Esophagus mucosa (tissue), 1 donor: ENCODE measurements at places on chromosomes 2 and 18. TPM values are rescaled to one million over a fixed set of nuclear protein-coding genes. Genes with fewer than 3 reads are reported as not detected.

The ARID5A gene
- total RNA-seq = 3.0 TPM

The TACR1 gene
- 0.64 TPM for total RNA-seq

- ATAC-seq = no peak
Measured at GRCh38 chr2:83633423-83633822, 825.7 kb downstream of the SUCLG1 start.

GRCh38 chr2:210551001-210551400, 5.4 kb upstream of the CPS1 start:
- ATAC-seq = no peak

DNA sequence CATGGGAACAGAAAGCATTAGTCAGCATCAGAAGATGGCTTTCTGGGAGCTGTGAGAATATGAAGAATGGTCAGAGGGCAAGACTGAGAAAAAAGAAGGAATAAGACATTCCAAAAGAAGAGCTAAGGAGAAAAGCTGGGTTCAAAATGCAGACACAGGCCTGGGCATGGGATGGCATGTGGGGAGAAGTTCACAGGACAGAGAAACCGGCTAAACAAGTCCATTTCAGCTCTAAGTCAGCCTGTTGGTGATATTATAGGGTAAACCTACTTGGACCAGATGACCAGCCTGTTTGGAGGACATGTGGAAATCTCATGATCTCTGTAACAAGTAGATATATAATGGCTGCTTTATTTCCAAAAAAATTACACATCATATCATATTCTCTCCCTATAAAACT, 91.7 kb upstream of the MEIS1 start:
- peak; percentile 58 for ATAC-seq
